ENCODE measurements at places on chromosomes 13 and 19. TPM values are rescaled to one million over a fixed set of nuclear protein-coding genes. Genes with fewer than 3 reads are reported as not detected.

GRCh38 chr13:59834801-59835200 is 328.9 kb downstream of the DIAPH3 start:
- no peak overlapping the region for H3K27ac ChIP-seq
- no peaks in the 10 kb centered on the region for H3K27me3 ChIP-seq
- H3K4me1 ChIP-seq, result no peaks in the 10 kb centered on the region
- H3K36me3 ChIP-seq, result no peaks in the 10 kb centered on the region

DNA sequence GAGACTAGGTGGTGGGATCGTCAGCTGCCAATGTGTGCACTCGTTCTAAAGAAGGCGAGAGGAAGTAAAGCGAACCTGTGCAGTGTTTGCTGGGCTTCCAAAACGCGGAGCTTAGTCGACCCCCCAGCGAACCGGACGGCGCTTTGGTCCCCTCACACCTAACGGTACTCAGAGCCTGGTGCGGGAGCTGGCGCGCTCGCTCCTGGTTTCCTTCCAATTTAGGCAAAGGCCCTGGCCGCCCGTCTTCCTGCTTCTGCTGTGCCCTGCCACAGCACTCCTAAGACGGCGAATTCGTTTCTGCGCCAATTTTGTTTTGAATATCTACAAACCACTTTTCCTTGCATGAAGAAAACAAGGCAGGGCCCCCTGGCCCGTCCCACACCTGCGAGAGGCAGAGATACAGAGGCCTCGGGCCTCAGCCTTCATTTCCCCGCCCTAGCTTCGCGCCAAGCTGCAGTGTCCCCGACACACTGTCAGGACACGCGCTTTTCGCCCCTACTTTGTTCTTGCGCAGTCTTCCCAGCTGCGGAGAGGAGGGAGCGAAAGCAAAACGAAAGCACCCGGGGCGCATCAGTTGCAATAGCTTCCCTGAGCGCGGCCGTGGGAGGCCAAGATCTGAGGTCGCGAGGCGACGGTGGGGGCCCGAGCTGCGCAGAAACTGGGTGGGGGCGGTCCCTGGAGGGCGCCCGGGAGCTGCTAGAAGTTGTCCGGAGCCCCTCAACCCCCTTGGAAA is 111.9 kb downstream of the KCNRG start:
- no peaks in the 10 kb centered on the region for H3K36me3 ChIP-seq
- H3K4me3 ChIP-seq, result peak overlapping the region; percentile 22
- no peak for DNase-seq

DNA sequence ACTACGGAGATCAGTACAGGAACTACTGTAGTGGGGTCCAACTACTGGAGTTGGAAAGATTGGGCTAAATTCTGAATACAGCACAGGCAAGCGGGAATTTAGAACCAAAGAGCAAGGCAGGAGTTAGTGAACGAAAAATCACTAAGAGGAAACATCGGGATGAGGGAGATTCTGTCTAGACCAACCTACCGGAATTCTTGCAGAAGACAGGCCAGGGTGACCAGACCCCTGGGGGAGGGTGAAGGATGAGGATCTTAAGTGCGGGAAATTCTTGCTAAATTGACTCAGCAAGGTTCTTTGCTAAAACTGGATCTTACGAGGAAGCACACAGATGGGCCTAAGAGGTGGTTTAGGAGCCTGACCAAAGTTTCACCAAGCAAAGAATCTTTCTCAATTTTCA is 13.2 kb upstream of the PSPC1 start:
- H3K36me3 ChIP-seq, result no peaks in the 10 kb centered on the region
- H3K27me3 ChIP-seq, result no peaks in the 10 kb centered on the region
- DNase-seq, result no peak
- no peak overlapping the region for H3K4me3 ChIP-seq

DNA sequence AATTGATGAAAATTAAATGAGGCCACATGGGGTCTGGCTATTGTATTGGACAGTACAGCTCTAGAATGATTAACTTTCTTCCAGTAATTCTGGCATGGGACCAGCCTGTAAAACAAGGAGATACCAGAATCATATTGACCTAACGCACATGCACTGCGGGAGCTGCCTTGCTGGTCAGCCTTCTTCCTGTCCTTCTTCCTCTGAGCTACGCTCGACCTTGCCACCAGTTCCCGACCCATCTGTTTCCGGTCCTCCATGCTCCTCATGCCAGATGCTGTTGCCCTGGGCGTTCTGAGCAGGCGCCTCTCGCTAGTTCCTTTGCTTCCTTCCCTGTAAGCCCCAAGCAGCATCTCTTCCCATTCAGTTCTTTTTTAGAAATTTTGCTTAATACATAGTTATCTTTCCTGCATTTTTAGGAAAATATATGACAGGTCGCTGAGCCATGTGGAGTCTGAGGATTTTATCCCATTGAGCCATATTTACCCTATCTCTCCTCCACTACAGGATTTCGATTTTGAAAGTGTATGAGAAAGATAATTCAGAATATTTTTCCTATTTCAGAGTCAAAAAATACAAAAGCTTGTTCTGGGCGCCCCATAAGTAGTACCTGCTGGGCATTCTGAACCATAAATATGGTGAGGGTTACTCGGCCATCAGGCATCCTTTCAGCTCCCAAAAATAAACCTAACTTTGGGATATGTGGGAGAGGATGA is 38.6 kb downstream of the TNFRSF19 start:
- no peaks in the 10 kb centered on the region for H3K36me3 ChIP-seq
- peaks cover 35% of the 10 kb centered on the region for H3K4me1 ChIP-seq
- H3K27ac ChIP-seq, result peak overlapping the region; percentile 65
- H3K27me3 ChIP-seq, result no peaks in the 10 kb centered on the region
- DNase-seq, result no peak

GRCh38 chr19:17170538-17171297 is 44.4 kb upstream of the USE1 start:
- H3K27me3 ChIP-seq, result no peaks in the 10 kb centered on the region
- H3K4me1 ChIP-seq, result no peaks in the 10 kb centered on the region
- no peak for DNase-seq
- H3K27ac ChIP-seq, result no peak overlapping the region

- H3K4me3 ChIP-seq, result no peak overlapping the region
- no peaks in the 10 kb centered on the region for H3K27me3 ChIP-seq
- H3K4me1 ChIP-seq, result no peaks in the 10 kb centered on the region
- no peaks in the 10 kb centered on the region for H3K36me3 ChIP-seq
- no peak overlapping the region for H3K27ac ChIP-seq
Observed at GRCh38 chr13:90142251-90142650, 1205.2 kb upstream of the MIR17HG start.

GRCh38 chr13:102131246-102131645 is 270.6 kb downstream of the FGF14 start:
- no peak overlapping the region for H3K27ac ChIP-seq
- H3K4me1 ChIP-seq, result no peaks in the 10 kb centered on the region
- H3K36me3 ChIP-seq, result no peaks in the 10 kb centered on the region
- H3K4me3 ChIP-seq, result no peak overlapping the region

- H3K36me3 ChIP-seq, result no peaks in the 10 kb centered on the region
- H3K27ac ChIP-seq, result peak overlapping the region; percentile 95
- peaks cover 35% of the 10 kb centered on the region for H3K4me1 ChIP-seq
- no peak for DNase-seq
Observed at GRCh38 chr13:32588736-32589135, 2.5 kb downstream of the PDS5B start.

- DNase-seq, result no peak
- H3K27me3 ChIP-seq, result no peaks in the 10 kb centered on the region
- peaks cover 11% of the 10 kb centered on the region for H3K36me3 ChIP-seq
- H3K4me3 ChIP-seq, result peak overlapping the region; percentile 80
Observed at GRCh38 chr13:113491418-113491883, 940 bp upstream of the DCUN1D2 start.

DNA sequence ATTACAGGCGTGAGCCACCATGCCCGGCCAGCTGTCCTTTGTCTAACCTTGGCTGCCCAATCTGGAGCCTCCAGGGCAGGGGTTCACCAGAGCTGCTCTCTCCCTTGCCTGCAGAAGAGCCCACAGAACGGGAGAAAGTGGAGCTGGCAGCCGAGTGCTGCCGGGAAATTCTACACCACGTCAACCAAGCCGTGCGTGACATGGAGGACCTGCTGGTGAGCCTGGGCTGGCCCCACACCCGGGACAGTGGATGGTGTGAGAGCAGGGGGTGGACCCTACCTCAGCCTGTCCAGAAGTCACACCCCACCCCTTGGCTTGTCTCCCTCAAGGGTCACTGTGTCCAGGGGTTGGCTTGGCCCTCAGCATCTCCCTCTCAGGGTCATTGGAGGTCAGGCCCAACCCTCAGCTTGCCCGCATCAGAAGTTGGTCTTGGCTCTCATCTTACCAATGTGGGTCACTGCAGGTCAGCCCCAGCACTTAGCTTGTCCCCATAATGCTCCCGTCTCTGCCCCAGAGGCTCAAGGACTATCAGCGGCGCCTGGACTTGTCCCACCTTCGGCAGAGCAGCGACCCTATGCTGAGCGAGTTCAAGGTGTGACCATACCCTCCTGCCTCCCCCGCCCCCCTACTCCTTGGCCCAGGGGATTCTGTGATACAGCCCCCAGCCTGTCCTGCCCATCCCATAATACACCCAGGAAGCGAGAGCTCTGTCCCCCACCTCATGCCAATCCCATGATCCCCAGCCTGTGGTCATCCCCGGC is 20.4 kb downstream of the ARHGEF1 start:
- no peak overlapping the region for H3K4me3 ChIP-seq
- no peaks in the 10 kb centered on the region for H3K27me3 ChIP-seq
- H3K36me3 ChIP-seq, result peaks cover 83% of the 10 kb centered on the region
- no peaks in the 10 kb centered on the region for H3K4me1 ChIP-seq
- no peak for DNase-seq

DNA sequence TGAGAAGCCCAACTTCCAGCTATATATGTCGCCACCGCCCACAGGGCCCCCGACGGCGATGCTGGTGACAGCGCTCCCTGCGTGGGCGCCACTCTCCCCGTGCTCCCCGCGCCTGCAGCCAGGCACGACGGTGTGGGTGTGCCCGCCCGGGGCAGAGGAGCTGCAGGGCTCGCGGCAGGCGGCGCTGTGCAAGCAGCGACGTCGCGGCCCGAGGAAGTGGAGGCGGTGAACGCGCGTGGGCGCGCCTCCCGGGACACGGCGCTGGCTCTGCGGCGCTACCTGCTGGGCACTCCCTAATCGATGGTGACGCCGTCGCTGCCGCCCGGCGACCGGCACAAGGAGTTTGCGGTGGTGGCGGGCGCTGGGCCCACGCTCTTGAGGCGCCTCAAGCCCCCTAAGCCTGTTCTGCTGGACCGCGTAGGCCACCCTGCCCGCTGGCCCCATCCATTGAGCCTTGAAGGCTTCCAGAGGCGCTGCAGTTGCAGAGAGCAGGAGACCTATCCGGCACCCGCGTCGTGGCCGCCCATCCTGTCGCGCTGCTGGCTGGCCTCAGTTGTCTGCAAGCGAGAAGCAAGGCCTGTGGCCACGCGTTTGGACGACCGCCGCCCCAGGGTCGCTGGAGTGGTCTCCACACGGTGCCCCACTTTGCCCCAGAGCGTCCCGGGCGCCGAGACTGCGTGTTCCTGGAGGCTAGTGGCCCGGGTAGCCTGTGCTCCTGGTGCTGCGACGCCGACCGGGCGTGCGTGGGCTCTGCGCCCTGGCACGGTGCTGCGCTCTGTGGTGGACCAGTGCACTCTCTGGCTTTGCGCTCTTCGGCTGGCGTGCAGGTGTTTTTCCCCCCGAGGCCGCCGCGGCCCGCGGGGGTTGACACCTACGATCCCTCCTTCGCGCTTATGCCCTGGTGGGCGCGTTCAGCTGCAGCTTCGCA is 23.1 kb downstream of the LRFN3 start:
- H3K27me3 ChIP-seq, result peaks cover 6% of the 10 kb centered on the region
- no peak for DNase-seq
- no peaks in the 10 kb centered on the region for H3K36me3 ChIP-seq
- H3K4me1 ChIP-seq, result peaks cover 11% of the 10 kb centered on the region

- no peak for DNase-seq
- peak overlapping the region; percentile 86 for H3K27ac ChIP-seq
- H3K4me1 ChIP-seq, result peaks cover 46% of the 10 kb centered on the region
- peak overlapping the region; percentile 67 for H3K4me3 ChIP-seq
- peaks cover 44% of the 10 kb centered on the region for H3K36me3 ChIP-seq
- H3K27me3 ChIP-seq, result no peaks in the 10 kb centered on the region
Observed at GRCh38 chr19:42286349-42287016, 15.4 kb upstream of the PRR19 start.

- H3K27me3 ChIP-seq, result no peaks in the 10 kb centered on the region
- H3K4me1 ChIP-seq, result no peaks in the 10 kb centered on the region
- H3K36me3 ChIP-seq, result no peaks in the 10 kb centered on the region
- H3K27ac ChIP-seq, result peak overlapping the region; percentile 100
Observed at GRCh38 chr19:34172661-34173192, 423 bp downstream of the LSM14A start.

DNA sequence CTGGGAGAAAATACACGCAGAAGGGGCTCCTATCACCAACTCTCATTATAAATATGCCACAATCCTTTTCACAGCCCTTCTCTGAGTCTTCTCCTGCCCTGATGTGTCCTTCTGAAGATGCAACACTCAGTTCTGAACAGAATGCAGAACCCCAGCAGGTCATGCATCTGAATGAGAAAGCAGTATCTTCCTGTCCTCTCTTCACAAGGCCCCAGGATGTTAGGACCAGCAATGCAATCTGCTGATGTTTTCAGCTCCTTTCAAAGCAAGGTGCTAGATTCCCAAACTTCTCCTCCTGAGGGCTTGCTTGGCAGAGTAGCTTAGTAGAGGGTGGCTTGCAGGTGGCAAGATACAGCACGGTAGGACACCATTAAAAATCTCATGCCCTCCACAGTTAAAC is 22.3 kb upstream of the DOCK9 start:
- peak overlapping the region; percentile 45 for H3K27ac ChIP-seq
- H3K36me3 ChIP-seq, result no peaks in the 10 kb centered on the region
- H3K4me3 ChIP-seq, result no peak overlapping the region
- no peak for DNase-seq
- no peaks in the 10 kb centered on the region for H3K27me3 ChIP-seq

DNA sequence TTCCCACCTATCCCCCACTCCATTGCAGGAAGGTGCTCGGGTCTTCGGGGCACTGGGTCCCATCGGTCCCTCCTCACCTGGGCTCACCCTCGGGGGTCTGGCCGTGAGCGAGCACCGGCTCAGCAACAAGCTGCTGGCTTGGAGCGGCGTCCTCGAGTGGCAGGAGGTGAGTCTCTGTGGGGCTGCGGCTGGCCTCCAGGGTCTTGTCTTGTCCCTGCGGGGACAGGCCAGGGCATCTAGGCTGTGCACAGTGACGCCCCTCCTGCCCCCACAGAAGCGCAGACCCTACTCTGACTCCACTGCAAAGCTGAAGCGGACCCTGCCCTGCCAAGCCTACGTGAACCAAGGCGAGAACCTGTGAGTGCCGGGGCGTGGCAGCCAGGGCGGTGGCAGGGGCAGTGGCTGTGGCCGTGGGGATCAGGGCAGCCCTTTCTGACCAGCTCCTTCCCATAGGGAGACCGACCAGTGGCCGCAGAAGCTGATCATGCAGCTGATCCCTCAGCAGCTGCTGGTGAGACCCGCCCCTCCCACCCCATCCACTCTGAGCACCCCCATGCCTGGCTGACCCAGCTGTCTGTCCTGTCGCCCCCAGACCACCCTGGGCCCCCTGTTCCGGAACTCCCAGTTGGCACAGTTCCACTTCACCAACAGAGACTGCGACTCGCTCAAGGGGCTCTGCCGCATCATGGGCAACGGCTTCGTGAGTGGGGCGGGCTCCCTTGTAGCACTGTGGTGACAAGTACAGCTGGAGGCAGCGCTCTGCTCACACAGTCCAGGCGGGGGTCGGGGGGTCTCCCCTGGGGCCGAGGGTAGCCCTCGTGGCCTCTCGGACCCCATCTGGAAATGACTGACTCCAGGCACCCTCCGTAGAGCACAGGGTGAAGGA is 3.7 kb downstream of the PTOV1 start:
- peaks cover 47% of the 10 kb centered on the region for H3K36me3 ChIP-seq
- no peaks in the 10 kb centered on the region for H3K27me3 ChIP-seq
- peaks cover 37% of the 10 kb centered on the region for H3K4me1 ChIP-seq
- no peak for DNase-seq

NCAN gene
- not detected for total RNA-seq

MTMR6 gene
- total RNA-seq, result 21.2 TPM

C19orf81 gene
- not detected for total RNA-seq

FPR1 gene
- 4.4 TPM for total RNA-seq

LMTK3 gene
- total RNA-seq, result 1.6 TPM

NPAS1 gene
- 0.39 TPM for total RNA-seq

CGB8 gene
- not detected for total RNA-seq

MBD3L3 gene
- not detected for total RNA-seq

All from right atrium auricular region (tissue), 2 donors.